ENCODE measurements at places on chromosomes 2 and 18. TPM values are rescaled to one million over a fixed set of nuclear protein-coding genes. Genes with fewer than 3 reads are reported as not detected.

Gene GAL3ST2
- not detected for total RNA-seq

DNA sequence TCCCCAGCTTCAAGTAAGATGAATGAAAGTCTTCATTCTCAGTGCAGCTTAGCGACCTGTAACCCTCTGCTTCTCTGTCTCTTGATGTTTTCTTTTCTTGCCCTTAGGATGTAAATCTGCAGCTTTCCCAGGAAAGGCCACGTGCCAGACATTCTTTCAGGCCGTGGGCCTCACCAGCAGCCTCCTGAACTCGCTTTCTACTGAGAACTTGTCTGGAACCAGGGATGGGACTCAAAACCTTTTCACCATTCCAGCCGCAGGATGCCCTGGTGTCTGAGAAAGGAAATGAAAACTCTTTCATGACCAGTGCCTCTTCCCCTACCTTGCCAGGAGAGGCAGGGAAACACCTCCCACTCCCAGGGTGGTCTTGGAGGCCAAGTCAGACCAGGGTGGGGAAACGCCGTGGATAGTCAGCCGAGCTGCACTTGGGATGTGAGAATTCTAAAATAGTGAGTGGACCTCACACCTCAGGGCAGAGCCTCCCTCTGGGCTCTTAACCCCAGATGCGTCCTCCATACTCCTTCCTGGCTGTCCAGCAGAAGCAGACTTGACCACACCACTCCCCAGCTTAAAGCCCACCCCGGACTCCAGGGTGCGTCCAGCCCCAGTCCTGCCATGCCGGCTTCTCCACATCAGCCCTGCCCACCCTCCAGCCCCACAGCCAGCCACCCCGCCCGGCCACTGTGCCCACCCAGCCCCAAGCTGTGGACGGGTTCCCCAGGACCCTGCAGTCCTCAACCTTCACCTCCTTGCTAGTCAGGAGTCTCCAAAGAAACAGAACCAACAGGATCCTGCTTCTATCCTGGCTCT is 115.5 kb downstream of the TWIST2 start:
- DNase-seq = no peak

Gene ANO7
- 1.9 TPM for total RNA-seq

- DNase-seq = no peak
Measured at GRCh38 chr2:217216982-217217381, 357.1 kb upstream of the TNP1 start.

- DNase-seq = no peak
Measured at GRCh38 chr2:136225950-136226835, 108.2 kb upstream of the CXCR4 start.

DNA sequence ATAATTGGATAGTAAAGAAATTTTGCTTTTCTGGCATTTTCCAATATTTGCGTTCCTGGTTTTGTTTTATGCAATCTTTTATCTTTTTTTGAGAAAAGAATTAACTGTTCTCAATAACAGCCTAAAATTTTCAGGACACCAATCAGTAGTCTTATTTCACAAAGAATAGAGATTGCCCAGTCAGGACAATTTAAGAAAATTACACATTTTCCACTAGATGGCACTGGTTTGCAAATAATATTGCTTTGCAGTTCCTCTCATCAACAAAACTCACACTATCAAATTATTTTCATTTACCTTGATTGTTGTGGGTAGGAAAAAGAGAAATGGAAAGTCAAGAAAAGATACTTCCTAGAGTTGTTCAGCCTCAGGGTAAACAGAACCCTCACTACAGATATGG is 2.4 kb upstream of the RBM45 start:
- DNase-seq = no peak

- no peak for DNase-seq
Measured at GRCh38 chr18:78632111-78632541, 347.5 kb upstream of the SALL3 start.

- no peak for DNase-seq
Measured at GRCh38 chr18:62018759-62019041, 125.9 kb upstream of the RNF152 start.

Gene COL4A3
- 2.3 TPM for total RNA-seq

DNA sequence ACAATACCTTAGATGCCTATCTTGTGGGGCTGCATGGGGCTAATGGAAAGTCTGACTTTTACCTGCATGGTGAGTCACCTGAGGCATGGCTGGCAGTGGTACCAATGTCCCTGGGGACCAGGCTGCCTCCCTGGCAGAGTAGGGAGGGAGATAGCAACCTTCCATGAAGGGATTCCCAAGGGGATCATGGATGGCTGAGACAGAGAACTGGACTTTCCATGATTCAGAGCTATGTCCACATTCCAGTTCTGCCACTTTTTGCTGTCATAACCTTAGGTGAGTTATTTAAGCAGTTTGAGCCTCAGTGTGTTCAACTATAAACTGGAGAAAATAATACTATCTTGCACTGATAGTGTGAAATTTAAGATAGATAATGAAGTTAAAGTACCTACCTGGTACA is 178.6 kb downstream of the SETBP1 start:
- no peak for DNase-seq

DNA sequence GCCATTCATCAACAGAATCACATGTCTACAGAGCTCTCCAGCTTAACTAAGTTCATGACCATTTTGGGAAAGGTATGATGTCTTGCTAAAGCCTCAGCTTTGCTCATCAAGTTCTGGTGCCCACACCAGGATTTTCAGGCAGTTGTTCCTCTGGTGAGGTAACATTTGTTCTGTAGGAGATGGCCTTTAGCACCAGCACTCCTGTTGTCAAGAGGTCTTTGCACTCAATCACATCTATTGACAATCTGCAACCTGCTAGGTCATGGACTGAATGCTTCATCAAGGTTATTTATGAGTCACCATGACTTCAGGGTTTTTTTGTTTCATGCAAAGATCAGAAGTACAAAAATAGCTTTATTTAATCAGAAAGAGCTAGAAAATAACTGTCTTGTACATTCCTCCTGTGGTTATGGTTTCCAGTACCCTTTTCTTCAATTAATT is 36.6 kb upstream of the VIT start:
- no peak for DNase-seq

DNA sequence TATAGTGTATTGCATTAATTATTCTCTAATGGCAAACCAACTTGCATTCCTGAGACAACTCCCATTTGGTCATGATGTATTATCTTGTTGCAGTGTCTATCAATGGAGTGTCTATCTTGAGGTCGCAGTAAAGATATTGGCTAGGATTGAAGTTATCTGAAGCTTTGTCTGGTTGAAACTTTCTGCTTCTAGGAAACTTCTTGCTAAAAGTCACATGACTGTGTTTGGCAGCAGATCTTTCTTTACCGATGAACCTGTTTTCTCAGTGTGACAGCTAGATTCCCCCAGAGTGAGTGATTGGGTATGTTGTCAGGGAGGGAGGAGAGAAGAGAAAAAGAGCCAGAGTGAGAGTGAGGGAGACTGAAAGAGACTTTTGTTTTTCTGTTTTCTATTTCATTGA is 119.6 kb downstream of the QPCT start:
- no peak for DNase-seq

Gene PSMD14
- total RNA-seq = 96.1 TPM

DNA sequence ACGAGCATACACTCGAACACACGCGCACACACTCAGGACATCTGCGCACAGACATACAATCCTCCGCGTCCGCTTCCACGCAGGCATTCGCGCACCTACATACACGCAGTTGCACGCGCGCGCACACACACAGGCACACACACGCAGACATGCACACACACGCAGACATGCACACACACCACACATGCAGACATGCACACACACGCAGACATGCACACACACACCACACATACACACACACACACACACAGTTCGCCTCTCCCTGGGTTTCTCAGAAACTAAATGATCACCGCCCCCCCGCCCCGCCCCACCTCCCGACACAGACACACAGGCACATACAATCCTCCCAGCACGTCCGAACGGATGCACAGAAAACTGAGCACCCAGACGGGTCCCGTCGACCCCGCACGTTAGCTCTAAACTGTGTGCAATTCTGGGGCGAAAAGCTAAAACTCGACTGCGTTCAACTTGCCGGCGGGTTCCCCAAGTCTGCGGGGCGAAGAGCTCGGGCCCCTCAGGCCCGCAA is 1.0 kb downstream of the EPHA4 start:
- DNase-seq = no peak
